ENCODE measurements at places on chromosomes 1 and 21.
A peak's percentile ranks its signal among the peaks of the same experiment; 100 is the strongest.

DNA sequence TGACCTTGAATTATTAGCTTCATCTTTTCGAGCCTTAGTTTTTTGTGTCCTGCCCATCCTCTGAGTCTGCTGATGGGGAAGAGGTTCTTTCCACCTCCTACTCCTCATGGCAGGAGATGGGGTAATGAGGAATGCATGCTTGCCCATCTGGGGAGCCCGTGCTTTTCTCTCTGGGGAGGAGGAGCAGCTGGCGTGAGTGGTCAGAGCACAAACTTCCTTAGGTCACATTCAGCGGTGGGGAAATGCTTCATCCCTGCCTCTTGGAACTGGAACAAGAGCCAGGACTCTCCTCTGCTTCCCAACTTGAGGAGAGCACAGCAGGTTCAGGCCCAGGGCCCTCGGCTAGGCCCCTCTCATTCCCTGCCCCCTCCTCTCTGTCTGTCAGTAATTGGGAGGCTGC is 155.0 kb downstream of the PCNX2 start:
- DNase-seq: peak; percentile 44

DNA sequence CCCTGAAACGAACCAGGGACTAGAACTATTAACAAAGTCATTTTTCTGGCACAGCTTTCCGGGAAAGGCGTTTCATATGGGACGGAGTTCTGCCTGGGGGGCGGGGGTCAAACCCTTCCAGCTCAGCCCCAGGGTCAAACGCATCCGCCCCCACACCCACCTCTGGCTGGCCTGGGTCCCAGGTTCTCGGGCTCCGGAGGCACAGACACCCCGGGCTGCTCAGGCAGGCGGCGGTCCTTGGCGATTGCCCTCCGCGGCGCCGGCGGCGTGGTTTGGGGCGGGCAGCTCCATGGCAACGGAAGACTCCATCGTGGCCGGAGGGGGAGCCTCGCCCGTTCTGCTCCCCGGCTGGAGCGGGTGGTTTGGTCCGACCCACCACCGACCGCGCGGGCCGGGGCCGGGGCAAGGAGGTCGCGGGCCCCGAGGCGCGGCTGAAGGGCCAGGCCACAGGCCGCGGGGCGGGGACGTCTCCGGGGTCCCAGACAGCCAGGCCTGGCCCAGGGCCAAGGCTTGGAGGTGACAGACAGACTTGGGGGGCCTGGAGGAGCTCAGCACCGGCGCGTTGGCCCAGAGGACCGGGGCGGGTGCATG is at the start of gene CFAP74:
Gene CFAP74, minus strand, starts transcription at position 246 of the 591 bp plus-strand sequence. CDS start 12,830 bp downstream, outside the sequence.
- DNase-seq: peak; percentile 13

- no peak for DNase-seq
Observed at GRCh38 chr1:218080863-218081262, 204.2 kb upstream of the RRP15 start.

DNA sequence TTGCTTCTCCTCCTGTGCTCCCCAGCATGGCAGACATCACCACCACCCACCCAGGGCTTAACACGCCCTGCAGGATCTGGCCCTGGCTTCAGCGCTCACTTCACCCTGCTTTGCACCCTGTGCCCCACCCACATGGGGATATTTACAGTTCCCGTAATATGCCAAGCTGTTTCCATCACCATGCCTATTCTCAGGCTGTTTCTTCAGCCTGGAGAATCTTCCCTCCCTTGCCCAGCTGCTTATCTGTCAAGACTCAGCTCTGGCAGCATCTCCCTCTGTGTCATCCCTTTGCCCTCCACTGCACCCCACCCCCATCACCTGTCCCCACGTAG is 3.6 kb upstream of the AHCYL1 start:
- DNase-seq: no peak

DNA sequence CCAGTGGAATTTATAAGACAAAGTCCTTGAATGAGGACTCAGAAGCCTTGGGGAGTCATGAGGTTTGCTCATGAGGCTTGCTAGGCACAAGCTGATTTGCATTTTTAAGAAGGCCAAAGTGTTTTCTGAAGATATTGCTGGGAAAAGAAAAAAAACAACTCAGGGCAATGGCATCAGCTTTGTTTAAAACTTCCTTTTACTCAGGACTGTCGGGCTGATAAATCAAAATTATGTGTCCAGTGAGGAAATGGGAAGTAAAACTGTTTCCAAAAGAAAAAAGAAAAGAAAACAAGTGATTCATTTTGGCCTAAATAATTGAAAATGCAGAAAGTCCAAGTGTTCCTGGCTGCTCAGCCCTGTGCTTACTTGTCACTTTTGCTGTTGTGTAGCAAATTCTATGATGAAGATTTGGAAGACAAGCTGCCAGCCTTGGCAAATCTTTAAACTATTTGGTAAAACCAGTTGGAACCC is 282.4 kb downstream of the HLX start:
- DNase-seq: peak; percentile 32
